A549 treated with Hydrocortisone at 1 μM for 4 hours (cell line): ENCODE measurements at places on chromosomes 7 and 10. TPM values are rescaled to one million over a fixed set of nuclear protein-coding genes. Genes with fewer than 3 reads are reported as not detected.

The ALKBH4 gene
- total RNA-seq, result 10.4 to 11.9 TPM (median 10.6 TPM) in 5 replicates

The VAX1 gene
- 1.3 to 1.6 TPM (median 1.5 TPM) in 5 replicates for total RNA-seq

The UNCX gene
- total RNA-seq, result 0.05 to 0.08 TPM (median 0.07 TPM) in 3 of 5 replicates, not detected in the others

The AUTS2 gene
- 3.0 to 4.2 TPM (median 3.6 TPM) in 5 replicates for total RNA-seq

The GHRHR gene
- 0.41 TPM in 1 of 5 replicates, not detected in the others for total RNA-seq

The LGI1 gene
- not detected in 5 replicates for total RNA-seq

The FFAR4 gene
- total RNA-seq, result 0.06 to 0.12 TPM (median 0.08 TPM) in 5 replicates

The STAG3 gene
- total RNA-seq, result 0.07 to 0.52 TPM (median 0.15 TPM) in 5 replicates

The LIPN gene
- total RNA-seq, result not detected in 5 replicates

The COL17A1 gene
- 1.7 to 2.4 TPM (median 2.2 TPM) in 5 replicates for total RNA-seq

The HMX2 gene
- 0.10 to 0.15 TPM (median 0.12 TPM) in 4 of 5 replicates, not detected in the other for total RNA-seq

The FGFBP3 gene
- total RNA-seq, result 2.1 to 2.6 TPM (median 2.5 TPM) in 5 replicates

The MLXIPL gene
- total RNA-seq, result 0.75 to 1.2 TPM (median 1.1 TPM) in 5 replicates

The PGAM2 gene
- total RNA-seq, result not detected in 5 replicates

The ALOX5 gene
- 0.20 to 0.62 TPM (median 0.30 TPM) in 5 replicates for total RNA-seq

The MUC12 gene
- total RNA-seq, result 12.6 to 23.9 TPM (median 19.6 TPM) in 5 replicates

The PNLIP gene
- total RNA-seq, result 0.07 to 0.09 TPM in 2 of 5 replicates, not detected in the others

The ATRNL1 gene
- total RNA-seq, result 0.10 to 0.23 TPM (median 0.17 TPM) in 5 replicates

The VCL gene
- total RNA-seq, result 163 to 250 TPM (median 210 TPM) in 5 replicates

The COL1A2 gene
- total RNA-seq, result not detected in 5 replicates

The LFNG gene
- 12.9 to 19.4 TPM (median 18.7 TPM) in 5 replicates for total RNA-seq

The EVX1 gene
- 0.07 to 0.22 TPM (median 0.13 TPM) in 5 replicates for total RNA-seq

The BTBD16 gene
- 0.44 to 0.62 TPM (median 0.55 TPM) in 5 replicates for total RNA-seq

The SFMBT2 gene
- total RNA-seq, result 5.9 to 9.7 TPM (median 7.9 TPM) in 5 replicates

The OPALIN gene
- not detected in 5 replicates for total RNA-seq

The LRRD1 gene
- not detected in 5 replicates for total RNA-seq

The KCNH2 gene
- 2.9 to 3.6 TPM (median 3.3 TPM) in 5 replicates for total RNA-seq

The AGR2 gene
- total RNA-seq, result 97.1 to 153 TPM (median 143 TPM) in 5 replicates

The GRID1 gene
- total RNA-seq, result 0.21 to 0.39 TPM (median 0.25 TPM) in 5 replicates

The PVRIG gene
- 0.05 TPM in 1 of 5 replicates, not detected in the others for total RNA-seq

The SPDYE2 gene
- 0.05 TPM in 1 of 5 replicates, not detected in the others for total RNA-seq

The CFAP46 gene
- 0.92 to 1.5 TPM (median 1.4 TPM) in 5 replicates for total RNA-seq

The DYNC1I1 gene
- total RNA-seq, result 0.06 to 0.32 TPM (median 0.21 TPM) in 4 of 5 replicates, not detected in the other

The LRRC4 gene
- total RNA-seq, result not detected in 5 replicates

The TRIM56 gene
- 12.0 to 16.2 TPM (median 15.0 TPM) in 5 replicates for total RNA-seq

The HOXA7 gene
- 4.2 to 5.2 TPM (median 4.8 TPM) in 5 replicates for total RNA-seq

The MYL10 gene
- not detected in 5 replicates for total RNA-seq
